Adipocyte (in vitro differentiated cells): ENCODE measurements at places on chromosomes 7 and 10.

GRCh38 chr7:95660023-95660434 is 63.7 kb upstream of the PDK4 start:
- no peak for DNase-seq

- no peak for DNase-seq
Measured at GRCh38 chr7:101435461-101436220, 73.0 kb downstream of the COL26A1 start.

GRCh38 chr7:54888067-54888733 is 129.2 kb upstream of the SEC61G start:
- DNase-seq, result no peak

DNA sequence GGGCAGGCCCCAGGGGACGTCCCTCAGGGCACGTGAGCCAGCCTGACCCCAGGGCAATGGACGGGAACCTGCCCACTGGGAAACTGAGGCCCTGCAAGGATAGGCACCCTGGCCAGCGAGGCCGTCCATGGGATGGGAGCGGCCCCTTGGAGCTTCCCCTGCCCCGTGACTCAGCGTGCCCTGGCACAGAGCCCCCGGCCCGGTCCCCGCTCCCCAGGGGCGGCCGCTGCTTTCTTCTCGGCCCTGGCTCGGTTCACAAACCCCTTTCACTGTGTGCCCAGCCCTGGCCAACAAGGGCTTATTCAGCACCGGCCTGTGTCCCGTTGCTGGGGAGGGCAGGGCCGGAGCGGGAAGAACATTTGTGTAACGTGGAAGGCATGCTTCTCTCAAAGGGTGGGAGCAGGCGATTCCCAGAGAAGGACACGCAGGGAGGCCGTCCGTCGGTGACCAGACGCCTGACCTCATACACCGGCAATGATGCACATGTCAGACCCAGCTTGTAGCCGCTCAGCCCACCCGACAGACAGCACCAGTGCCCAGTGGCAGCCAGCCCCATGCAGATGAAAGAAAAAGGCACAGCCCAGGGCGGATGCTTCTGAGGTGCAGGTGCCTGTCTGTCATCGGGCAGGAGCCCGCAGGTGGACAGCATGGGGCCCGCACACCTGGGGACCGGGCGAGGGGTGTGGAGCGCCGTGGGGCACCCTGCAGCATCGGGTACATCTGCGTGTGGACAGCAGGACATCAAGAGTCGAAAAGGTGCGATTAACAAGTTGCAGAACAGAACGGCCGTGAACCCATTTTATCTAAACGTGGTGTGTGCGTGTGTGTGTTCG is 94.5 kb downstream of the PDGFA start:
- no peak for DNase-seq

DNA sequence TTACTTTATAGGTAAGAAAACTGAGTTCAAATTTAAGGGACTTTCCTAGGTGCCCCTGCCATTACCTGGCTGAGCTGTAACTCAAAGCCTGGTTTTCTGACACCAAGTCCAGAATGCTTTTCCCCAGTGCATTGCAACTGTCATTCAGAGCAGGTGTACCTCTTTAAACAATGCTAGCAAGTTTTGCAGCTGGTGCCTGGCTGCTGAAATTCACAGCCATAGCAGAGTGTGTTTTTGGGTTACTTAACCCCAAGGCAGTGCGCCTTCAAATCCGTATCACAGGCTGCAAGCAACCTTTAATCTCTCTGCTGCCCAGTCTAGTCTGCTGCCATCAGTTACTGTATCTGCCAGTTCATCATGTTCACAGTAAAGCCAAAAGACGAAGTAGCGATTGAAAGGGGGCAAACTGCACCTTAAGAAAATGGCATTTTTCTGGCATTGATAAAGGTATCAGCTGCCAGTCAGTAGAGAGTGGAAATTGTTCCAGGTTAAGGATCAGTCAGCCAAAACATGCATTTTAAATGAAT is 265.4 kb downstream of the CSTF2T start:
- no peak for DNase-seq

DNA sequence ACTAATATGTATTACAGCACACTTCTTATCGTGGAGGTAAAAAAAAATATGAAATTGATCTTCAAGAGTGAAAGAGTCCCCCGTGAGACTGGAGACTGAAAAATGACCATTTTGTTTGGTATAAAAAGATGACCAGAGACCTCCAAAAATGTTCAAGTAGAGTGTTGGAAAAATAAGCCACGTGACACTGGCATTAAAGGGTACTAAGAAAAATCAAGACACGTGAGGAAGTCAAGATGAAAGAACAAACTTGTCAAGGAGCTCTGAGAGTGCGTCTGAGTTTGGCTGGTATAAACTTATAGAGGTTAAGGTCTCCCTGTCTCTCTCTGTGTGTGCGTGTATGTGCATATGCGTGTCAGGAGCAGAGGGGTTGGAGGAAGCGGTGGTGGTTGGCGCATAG is 362.7 kb upstream of the COBL start:
- DNase-seq, result no peak

GRCh38 chr10:103763374-103764202 is 91.8 kb downstream of the SH3PXD2A start:
- peak; percentile 25 for DNase-seq

DNA sequence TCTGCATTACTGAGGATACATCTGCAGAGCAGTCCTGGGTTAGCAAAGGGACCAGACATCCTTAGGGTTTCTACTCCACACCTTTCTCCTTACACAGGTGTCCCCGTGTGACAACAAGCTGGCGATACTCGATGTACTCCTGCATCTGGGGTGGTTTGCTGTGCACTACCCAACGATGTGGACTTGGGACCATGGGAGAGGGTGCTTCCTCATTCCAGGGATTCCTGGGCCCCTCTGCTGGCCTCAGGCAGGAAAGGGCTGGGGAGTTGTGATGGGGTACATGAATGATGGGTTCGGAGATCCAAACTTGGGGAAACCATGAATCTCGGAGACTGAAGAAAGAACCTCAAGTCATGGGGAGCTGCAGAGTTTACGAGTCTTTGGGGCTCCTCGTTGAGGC is 179.6 kb upstream of the GALNT17 start:
- DNase-seq, result no peak

- DNase-seq, result no peak
Measured at GRCh38 chr7:129741743-129742213, 130.3 kb downstream of the NRF1 start.
